Mammary epithelial cell (primary cell): ENCODE measurements at places on chromosomes 13 and 19. TPM values are rescaled to one million over a fixed set of nuclear protein-coding genes. Genes with fewer than 3 reads are reported as not detected.
A peak's percentile ranks its signal among the peaks of the same experiment; 100 is the strongest.

TUBA3C gene
- not detected for polyA plus RNA-seq

DNA sequence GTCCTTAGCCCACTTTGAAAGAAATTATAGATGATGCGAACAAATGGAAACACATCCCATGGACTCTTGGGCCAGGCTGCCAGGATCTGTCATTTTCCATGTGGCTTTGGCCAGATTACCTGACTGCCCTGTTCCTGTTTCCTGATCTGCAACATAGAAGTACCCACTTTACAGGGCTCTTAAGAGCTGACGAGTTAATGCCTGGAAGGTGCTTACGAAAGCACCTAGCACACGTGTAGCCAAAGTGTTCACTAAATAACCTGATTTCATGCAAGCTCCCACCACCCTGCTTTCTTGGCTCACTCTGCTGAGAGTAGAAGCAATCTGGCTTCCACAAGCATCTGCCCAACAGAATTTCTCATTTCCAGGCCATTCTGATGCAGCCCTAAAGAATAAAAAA is 575.2 kb downstream of the MYO16 start:
- DNase-seq = no peak

DNA sequence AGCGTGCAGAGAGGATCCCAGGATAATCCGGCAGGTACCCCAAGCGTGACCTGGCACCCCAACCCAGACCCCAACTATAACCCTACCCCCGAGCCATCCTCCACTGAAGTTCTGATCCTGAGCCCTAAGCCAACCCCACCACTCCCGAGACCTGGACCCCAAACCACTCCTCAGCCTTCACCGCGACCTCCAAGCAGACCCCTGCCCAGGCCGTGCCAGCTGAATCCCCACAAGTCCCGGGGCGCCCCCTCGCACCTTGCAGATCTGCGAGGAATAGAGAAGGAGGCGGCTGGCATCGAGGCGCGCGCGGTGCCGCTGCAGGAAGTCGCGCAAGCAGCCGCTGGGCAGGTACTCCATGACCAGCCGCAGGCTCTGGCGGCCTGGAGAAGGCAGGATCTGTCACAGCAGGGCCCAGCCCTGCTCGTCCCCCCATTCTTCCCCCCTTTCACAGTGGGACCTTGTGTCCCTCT is 10.1 kb upstream of the INSL3 start:
- no peak for DNase-seq

DNA sequence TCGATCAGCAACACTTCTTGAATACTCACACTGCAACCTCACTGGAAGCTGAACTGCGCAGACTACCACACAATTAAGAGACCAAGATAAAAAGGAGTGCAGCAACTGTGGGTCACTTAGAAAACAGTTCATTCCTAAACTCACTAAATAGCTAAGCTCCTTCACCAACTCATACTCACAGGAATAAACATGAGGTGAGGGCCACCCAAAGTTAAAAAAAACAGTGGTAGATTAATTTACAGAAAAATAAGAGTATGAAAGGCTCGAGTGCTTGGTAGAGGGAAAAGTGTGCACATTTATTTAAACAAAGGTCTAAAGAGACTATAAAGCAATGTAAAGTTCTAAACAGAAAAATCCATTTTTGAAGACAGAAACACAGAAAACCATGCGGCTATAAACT is 7.6 kb downstream of the ANKRD10 start:
- no peak for DNase-seq

GDF15 gene
- polyA plus RNA-seq = 21.2 TPM

NMRK2 gene
- polyA plus RNA-seq = not detected

GRCh38 chr13:38180126-38180525 is 169.5 kb upstream of the UFM1 start:
- peak; percentile 76 for DNase-seq

- DNase-seq = no peak
These were observed 110.3 kb downstream of the GGACT start for GRCh38 chr13:100478107-100478809.

DNA sequence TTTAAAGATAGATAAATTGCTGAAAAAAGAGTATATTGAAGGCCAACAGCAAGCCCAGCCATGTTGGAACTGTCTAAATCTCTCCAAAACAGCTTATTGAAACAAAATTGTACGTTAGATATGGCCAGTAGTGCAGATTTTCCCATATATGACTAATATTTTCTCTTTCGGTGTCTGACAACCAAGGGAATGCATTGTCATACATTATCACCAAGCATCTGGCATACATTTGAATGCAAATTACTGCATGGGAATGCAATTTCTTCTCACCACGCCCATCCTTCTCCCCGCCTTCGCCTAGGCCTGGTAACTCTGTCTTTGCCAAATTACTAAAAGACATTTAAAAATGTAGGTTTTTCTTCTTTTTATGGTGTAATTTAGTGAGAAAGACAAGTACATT is 32.5 kb upstream of the IRS2 start:
- no peak for DNase-seq

MEF2B gene
- 0.05 TPM for polyA plus RNA-seq

GRCh38 chr13:31043957-31044356 is 111.5 kb downstream of the TEX26 start:
- no peak for DNase-seq

CBY2 gene
- polyA plus RNA-seq = not detected

GRCh38 chr13:27354379-27354778 is 70.0 kb upstream of the GTF3A start:
- DNase-seq = no peak

- DNase-seq = no peak
These were observed 214.8 kb downstream of the NDFIP2 start for GRCh38 chr13:79695754-79696153.

GRCh38 chr13:48723168-48723567 is 69.4 kb downstream of the CYSLTR2 start:
- no peak for DNase-seq

DNA sequence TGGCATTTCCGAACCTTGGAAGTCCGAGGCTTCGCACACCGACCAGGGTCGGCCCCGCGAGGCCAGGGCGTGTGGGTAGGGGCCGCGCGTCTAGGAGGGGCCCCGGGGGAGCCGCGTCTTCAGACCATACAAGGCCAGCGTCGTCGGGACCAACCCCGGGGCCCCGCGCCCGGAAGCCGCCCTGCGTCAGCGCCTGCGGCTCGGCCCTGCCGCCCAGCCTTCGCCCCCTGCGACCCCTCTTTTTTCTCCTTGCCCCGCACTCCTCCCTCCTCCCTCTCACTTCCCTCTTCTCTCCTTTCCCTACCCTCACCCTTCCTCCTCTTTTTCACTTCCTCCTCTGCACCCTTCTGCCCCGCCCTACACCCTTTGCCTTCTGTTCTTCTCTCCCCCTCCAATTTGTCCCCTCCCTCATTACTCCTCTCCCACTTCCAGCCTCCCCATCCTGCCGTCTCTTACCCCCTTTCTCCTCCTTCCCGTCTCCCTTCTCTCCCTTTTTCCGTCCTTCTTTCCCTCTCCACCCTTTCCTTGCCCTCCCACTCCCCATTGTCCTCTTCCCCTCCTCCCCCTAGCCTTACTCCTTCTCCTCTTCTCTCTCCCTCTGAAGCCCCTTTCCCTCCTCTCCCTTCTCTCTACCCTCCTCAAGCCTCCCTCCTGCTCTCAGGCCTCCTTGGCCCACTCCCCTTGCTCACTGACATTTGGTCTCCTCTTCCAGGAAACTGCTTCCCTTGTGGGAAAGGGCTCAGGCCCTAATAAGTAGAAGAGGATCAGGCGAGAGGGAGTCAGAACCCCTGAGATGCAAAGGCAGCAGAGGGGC is 2.2 kb upstream of the PLEKHG2 start:
- DNase-seq = no peak

TBC1D4 gene
- 20.8 TPM for polyA plus RNA-seq

DNA sequence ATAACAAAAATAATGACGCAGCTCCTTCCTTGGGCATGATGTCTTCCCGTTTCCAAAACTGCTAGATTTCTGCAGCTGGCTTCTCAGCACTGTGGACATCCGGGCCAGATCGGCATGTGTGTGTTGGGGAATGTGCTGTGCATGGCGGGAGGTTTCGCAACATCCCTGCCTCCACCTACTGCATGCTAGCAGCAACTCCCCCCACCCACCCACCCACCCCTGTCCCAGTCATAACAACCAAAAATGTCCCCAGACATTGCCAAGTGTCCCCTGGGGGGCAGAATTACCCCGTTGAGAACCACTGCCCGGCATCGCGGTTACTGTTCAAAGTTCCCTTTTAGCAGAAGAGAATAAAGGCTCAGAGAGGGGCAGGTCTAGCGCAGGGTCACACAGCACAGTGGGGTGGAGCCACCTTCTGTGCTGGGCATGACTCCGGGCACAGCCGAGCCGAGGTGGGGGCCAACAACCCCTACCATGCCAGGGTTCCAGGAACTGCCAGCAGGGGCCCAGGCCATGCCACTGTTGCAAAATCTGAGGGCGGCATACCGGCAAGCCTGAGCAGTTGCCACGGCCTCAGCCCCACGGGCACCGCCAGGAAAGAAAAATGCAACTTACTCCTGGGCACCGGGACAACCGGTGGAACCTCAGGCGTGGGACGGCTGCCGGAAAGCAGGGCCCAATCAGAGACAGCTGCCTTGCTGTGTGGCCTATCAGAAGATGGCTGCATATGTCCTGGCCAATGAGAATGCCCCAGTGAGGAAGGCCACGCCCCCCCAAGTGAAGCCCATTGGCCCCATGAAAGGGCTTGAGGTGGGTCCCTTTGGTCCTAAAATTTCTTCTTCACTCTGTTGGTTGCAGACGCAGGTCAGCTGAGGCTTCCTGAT is 22.5 kb upstream of the NFIC start:
- peak; percentile 81 for DNase-seq

FGF14 gene
- 0.02 TPM for polyA plus RNA-seq

GRCh38 chr13:87355451-87355850 is 315.7 kb upstream of the SLITRK5 start:
- no peak for DNase-seq

IFNL1 gene
- polyA plus RNA-seq = not detected

- no peak for DNase-seq
These were observed 6.0 kb downstream of the SPRED3 start for GRCh38 chr19:38394488-38394887.

DNA sequence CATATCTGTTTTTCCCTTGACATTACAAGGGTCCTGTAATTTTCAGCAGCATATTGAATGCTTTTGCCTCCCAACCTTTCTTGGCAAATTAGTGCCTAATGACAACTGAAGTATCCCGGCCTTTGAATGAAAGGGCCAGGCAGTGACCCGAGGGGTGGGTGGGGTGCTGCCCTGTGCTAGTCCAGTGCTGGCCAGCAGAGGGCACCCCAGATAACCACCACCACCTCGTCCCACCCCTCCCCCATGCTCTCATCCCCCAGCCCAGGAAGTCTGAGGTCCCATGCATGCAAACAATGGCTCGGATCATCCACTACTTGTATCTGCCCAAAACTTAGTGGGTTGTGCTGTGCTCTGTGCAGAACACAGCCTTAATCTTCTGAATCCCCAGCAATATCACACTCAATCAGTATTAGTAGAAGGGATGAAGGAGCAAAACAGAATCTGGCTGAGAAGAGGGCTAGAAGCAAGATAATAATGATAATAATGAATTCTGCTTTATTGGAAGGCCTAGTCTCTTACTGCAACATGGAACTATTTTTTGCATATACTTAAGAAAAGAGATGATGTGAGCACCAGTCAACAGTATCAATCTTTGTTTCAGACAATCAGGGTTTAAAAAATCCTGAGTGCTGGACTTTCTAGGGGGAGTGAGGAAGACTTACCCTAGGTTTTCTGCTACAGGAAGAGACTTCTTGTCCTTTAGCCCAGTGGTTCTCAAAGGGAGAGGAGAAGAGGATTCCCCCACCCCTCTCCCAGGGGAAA is 3.8 kb downstream of the ATP12A start:
- peak; percentile 30 for DNase-seq

DNA sequence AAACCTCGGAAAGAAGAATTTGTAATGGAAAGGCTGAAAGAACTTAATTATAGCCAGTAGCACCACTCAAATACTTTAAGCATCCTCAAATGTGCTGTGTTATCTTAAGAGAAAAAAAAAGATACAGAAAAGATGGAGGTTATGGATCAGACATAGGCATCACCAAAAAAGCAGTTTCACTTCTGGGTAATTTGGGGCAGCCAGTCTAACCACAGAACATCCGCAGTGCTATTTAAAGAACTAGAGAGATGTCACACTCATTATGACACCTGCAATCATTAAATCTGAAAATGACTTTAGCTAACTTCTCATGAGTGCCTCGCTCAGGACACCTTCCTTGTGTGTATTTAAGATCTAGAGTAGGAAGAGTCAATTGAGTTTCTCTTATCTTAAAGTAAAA is 211.8 kb downstream of the RBM26 start:
- DNase-seq = no peak

DNA sequence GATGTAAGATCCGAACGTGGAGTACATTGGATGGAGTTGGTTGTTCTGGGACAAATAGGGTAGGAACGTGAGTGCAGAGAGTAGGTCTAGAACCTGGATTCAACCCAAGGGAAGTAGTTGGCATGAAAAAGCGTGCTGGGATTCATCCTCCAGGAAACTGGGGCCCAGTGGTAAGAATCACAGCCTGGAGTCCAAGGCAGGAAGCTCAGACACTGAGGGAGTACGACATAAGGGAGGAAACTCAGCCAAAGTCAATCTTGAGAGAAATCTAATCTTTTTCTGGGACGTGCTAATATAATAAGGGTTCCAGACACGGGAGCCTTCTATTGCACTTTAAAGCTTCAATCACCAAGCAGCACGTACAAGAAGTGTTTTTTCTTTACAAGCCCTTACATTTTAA is 46.4 kb downstream of the DLEU7 start:
- DNase-seq = no peak

DNA sequence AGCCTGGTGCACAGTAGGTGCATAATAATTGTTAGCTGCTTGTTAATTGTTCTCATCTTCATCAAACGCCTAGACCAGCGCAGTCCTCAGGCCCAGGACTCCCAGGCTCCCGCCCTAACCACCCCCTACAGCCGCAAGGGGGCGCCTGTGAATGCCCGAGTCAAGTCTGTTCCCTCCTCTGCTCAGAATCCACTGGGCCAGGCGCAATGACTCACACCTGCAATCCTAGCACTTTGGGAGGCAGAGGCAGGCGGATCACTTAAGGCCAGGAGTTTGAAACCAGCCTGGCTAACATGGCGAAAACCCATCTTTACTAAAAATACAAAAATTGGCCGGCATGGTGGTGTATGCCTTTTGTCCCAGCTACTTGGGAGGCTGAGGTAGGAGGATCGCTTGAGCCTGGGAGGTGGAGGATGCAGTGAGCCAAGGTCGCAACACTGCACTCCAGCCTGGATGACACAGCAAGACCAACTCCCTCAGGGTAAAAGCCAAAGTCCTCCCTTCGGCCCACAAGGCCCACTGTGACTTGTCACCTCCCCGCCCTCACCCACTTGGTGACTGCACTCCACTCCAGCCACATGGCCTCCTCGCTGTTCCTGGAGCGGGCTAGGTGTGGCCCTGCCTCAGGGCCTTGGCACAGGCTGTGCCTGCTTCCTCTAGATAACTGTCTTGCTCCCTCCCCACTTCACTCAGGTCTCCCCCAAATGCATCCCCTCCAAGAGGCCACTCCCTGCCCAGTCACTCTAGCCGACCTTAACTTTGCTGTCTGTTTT is 9.1 kb downstream of the ZNF653 start:
- DNase-seq = peak; percentile 63

NKG7 gene
- not detected for polyA plus RNA-seq

- DNase-seq = no peak
These were observed 85.5 kb downstream of the CACNA1A start for GRCh38 chr19:13420780-13421179.

- peak; percentile 30 for DNase-seq
These were observed 271.4 kb downstream of the NALCN start for GRCh38 chr13:101144808-101145419.
